Smooth muscle cell of the brain vasculature (primary cell): ENCODE measurements at places on chromosomes 3 and 15.

GRCh38 chr3:167969548-167969947 is 126.2 kb downstream of the GOLIM4 start:
- no peak for DNase-seq

DNA sequence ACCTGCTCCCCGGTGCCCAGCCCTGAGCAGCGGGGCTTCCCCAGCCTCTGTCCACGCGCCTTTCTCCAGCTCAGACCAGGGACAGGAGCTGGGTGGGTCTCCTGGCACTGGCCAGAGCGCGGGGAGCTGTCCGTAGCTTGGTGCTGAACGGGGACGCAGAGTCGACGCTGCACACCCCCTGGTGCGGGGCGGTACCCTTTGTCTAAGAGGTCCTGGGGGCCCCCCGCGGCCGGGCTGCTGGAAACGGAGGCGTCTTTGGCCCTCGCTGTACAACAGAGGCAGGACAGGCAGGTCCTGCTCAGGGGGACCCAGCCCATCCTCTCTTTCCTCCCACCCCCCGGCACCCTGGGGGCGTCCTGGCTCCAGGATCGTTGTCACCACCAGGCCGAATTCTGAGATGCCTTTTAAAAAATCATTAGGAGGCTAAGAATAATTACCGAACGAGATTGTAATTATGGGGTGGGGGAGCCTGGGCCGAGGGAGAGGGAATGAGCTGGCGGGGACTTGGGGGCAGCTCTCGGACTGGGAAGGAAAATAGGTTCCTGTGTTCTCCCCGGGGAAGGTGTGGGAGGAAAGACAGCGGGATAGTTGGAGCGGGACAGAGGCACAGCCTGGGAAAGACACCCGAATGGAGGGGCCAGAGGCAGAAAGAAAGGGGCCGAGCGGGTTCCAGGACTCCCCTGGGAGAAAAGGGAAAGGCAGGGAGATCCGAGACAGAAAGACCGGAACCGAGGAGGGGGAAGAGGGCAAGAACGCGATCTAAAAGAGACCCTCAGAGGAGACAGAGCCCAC is 4.1 kb upstream of the SKOR1 start:
- DNase-seq, result no peak

GRCh38 chr3:125332504-125332903 is 42.6 kb downstream of the ZNF148 start:
- DNase-seq, result no peak

- no peak for DNase-seq
Measured at GRCh38 chr3:5479229-5479799, 291.8 kb downstream of the EDEM1 start.

GRCh38 chr3:173009410-173009809 is 131.6 kb downstream of the SPATA16 start:
- no peak for DNase-seq

DNA sequence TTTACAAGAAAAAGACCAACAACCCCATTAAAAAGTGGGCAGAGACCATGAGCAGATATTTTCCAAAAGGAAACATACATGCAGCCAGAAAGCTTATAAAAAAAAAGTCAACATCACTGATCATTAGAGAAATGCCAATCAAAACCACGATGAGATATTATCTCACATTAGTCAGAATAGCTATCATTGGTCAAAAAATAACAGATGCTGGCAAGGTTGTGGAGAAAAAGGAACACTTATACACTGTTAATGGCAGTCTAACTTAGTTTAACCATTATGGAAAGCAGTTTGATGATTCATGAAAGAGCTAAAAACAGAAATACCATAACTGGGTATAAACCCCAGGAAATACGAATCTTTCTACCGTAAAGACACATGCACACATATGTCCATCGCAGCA is 76.3 kb downstream of the SUCNR1 start:
- no peak for DNase-seq

- no peak for DNase-seq
Measured at GRCh38 chr3:102614021-102614569, 179.3 kb downstream of the ZPLD1 start.

DNA sequence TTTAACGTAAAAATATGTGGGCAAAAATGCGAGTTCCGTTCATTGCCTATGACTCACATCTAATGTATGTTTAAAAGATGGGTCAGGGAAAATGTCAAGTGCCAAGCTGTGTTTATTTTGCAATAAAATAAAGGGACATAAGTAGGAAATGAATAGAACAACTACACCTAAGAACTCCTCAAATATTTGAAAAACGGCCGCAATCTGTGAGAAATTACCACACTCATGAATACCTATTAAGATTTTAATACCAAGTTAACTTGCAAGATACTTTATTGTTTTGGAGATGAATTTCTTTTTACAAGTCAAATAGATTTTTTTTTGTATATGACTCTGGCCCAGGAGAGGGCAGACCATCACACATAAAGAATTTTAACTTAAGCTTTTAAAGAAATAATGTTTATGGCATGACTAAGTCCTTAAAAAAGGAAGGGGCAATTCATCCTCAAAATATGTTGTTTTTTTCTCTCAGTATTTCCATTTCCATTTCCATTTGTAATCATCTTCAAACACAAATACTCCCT is 152.7 kb downstream of the SUCNR1 start:
- DNase-seq, result peak; percentile 47

- DNase-seq, result no peak
Measured at GRCh38 chr3:69542089-69542804, 156.4 kb upstream of the FRMD4B start.

DNA sequence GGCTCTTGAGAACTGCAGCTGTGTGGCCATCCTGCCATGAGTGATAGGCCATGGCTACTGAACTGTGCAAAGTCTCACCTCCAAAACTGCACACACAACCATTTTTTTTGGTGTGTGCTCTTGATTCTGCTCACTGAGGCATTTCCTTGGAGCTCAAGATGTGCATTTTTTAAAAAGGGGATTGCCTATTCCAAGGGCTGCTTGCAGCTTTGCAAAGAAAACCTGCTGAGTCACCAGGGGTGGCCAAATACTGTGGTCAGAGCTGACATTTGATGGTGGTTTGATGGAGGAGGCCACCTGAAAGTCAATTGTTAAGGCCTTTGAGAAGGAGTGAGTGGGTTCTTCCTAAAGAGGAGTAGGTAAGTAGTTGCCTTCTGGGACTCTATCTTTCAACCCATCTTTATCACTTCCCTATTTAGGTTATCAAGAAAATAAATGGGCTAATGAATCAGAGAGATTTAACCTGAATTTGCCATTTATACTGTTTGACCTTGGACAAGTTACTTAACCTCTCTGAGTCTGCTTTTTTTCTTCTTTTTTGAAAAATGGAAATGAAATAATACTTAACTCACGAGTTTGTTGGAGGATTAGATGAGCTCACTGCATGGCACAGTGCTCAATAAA is 87.9 kb downstream of the CHST2 start:
- DNase-seq, result peak; percentile 61

GRCh38 chr3:39128951-39129350 is 21.5 kb downstream of the TTC21A start:
- DNase-seq, result no peak

DNA sequence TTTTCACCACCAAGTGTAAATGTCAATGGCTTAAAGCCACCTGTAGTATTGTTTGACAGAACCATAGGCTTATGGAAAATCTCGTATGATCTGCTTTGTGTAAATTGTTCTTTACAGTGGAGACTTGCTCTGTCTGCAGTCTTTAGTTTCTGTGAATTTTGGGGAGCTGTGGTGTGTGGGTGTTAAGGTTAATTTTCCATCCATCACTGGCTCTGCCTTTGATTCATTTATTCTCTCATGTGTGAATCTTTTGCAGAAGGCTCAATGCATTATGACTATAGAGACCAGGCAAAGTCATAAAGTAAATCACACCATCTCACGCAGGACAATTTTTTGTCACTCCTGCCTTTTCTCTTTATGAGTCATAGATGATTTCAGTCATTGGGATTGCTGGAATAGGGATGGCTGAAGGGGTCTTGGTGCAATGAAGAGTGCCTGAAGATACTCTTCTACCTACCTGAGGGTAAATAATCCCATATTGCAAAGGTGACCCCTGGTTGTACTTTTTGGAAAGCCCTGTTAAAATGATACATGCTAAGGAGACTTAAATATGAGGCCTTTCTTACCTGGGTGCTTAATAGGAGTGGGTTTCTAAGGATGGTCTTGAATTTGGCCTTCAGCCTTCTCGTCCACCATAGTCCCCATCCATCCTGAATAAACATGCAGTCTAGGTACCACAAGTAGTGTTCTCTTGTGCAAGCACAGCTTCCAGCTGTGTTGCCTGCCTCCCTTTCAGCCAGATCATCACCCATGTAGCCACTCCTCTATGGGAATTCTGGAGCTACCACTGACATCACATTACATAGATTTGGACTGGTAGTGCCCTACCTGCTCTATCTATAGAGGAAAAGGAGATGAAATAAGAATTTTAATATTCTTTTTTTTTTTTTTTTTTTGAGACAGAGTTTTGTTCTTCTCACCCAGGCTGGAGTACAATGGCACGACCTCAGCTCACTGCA is 14.3 kb downstream of the TGFBR2 start:
- DNase-seq, result no peak

- no peak for DNase-seq
Measured at GRCh38 chr3:8371960-8372463, 129.6 kb upstream of the LMCD1 start.

DNA sequence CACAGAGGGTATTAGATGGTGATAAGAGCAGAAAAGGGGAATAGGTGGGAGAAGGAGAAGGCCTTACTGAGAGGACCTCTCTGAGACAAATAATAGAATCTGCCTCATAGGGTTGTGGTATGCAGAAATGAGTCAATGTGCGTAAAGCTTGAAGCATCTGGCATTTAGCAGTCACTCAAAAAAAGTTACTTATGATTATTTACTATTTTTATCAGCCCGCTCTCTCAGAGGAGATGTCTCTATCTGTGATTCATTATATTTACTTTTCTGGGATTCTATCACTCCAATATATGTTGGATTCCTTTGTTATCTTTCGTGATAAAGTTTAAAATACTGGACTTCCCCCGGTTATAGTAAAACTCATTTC is 4.6 kb upstream of the TM4SF1 start:
- DNase-seq, result no peak

GRCh38 chr3:73321286-73321999 is 260.0 kb downstream of the EBLN2 start:
- DNase-seq, result no peak

GRCh38 chr15:64466408-64467141 is 6.2 kb downstream of the ZNF609 start:
- no peak for DNase-seq

GRCh38 chr3:15405448-15406050 is 21.8 kb downstream of the METTL6 start:
- DNase-seq, result peak; percentile 18

DNA sequence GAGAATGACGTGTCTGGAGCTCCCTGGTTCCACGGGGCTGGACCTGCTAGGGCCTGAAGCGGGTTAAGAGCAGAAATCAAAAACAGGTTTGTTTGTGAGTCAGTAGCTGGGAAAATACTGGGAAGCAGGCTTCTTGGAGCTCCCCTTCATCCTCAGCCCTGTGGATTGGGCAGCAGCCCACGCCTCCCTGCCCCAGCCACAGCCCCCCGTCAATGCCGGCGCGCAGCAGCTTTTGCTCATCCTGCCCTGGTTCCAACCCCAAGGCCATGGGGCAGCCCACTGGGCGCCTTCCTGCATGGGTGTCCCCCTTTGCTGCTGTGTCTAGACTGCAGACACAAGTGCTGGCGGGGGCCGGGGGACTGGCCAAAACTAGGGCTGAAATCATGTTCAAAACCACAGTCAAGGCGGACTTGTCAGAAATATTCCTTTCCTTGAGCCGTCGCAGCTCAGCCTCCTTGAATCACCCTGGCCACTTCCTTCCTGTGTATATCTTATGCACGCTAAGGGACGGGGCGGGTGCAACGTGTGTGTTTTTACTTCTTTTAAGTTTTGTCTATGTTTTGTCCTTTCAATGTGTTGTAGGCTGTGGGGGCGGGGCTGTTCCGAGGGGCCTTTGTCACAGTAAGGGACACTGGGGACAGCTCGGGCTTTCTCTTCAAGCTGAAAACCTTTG is 108.1 kb downstream of the KLF13 start:
- no peak for DNase-seq

- DNase-seq, result no peak
Measured at GRCh38 chr3:141845407-141846049, 30.9 kb upstream of the ATP1B3 start.

- no peak for DNase-seq
Measured at GRCh38 chr15:48702569-48703236, 57.2 kb upstream of the FBN1 start.

- no peak for DNase-seq
Measured at GRCh38 chr3:186003610-186004009, 65.8 kb upstream of the TRA2B start.

DNA sequence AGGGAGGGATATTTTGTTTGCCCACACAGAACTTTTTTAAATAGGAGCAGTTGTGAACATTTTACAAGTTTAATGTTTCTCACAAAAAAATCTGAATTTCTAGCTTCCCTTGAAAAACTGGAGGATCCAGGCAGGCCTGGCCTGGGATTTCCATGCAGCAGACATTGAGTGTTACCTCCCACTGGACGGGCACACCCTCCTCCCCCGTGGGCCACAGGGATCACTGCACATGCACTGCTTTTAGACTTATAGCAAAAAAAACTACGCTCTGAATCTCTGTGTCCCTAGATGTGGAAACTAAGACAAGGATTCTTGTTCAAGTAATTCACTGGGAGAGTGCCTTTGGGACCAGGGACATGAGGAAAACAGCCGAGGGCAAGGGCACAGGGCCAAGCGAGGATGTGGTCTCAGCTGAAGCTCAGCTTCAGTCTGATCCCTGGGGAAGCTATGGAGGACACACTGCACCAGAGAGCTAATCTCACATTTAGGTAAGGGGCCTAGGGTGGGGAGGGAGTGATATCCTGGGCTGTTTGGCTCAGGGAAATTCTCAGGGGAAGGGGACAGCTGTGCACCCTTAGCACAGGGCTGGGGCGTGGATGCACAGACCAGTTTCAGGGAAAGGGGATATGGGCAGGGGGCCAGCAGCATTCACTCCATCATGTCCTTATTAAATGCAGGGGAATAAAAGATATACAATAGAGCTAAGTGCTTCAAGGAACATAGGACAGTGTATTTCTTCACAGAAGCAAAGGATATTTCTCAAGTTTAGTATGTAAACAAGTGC is 46.0 kb downstream of the FSIP1 start:
- DNase-seq, result no peak

- no peak for DNase-seq
Measured at GRCh38 chr3:173932624-173933023, 535.1 kb downstream of the NLGN1 start.

DNA sequence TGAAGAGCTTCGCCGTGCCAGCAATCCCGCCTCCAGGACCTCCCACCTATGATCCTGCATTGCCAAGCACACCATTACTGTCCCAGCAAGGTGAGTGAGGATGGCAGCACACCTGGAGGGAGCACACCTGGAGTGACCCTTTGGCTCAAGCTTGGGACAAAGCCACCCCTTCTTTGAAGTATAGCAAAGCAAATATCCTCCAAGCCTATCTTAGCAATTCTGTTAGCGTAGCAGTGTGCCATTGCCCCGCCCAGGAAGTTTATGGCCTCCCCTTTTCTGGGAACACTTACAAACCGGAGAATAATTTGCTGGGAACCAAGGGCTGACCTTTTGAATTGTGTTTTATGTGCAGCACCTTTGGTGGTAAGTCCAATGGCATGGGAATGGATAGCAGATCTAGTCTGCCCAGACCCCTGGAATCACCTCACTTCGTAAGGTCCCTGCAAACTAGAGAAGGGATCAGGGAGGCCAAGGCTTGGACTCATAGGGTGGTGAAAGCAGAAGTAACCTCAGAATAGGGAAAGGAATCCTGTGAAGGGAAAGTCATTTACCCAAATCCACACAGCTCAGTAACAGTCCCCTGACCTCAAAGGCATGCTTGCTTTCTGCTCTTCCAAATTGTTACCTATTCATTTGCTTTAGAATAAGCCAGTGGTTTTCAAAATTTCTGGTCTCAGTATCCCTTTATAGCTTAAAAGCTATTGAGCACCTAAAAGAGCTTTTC is 70.1 kb downstream of the HCN4 start:
- DNase-seq, result no peak
